Renal cortical epithelial cell (primary cell): ENCODE measurements at places on chromosomes 2 and 18. TPM values are rescaled to one million over a fixed set of nuclear protein-coding genes. Genes with fewer than 3 reads are reported as not detected.
A peak's percentile ranks its signal among the peaks of the same experiment; 100 is the strongest.

Gene PPM1G
- total RNA-seq = 113 and 119 TPM in 2 replicates

DNA sequence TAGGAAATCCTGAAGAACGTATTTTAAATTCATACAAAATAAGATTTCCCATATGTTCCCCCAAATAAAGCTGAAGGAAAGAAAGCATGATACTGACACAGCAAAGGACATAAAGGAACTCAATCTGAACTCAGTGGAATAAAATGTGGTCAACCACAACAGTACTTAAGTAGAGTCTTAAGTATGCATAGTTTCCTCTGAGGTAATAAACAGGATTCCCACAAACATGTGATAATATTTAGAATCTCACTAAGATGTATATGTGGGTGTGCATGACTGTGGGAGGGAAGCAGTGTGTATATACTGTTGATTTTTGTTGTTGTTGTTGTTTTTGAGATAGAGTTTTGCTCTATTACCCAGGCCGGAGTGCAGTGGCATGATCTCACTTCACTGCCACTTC lies 69.3 kb downstream of the NOL10 start:
- peak; percentile 84 for DNase-seq

DNA sequence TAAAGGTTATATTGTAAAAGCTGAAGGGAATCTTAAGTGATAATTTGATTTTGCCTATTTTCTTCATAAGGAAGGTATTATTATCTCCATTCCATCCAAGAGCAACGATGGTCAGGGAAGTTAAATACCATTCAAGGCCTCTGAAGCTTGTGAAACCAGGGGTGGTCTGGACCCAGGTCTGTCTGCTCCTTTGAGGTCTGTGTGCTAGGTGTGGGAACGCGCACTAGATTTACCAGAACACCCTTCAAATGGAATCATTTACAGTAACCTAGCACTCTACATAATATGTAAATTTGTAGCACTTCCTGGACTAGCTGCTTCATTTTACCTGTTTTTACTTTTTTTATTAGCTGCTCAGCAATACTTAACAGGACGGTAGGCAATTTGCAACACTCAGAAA lies 6.4 kb upstream of the TRIB2 start:
- DNase-seq = no peak

DNA sequence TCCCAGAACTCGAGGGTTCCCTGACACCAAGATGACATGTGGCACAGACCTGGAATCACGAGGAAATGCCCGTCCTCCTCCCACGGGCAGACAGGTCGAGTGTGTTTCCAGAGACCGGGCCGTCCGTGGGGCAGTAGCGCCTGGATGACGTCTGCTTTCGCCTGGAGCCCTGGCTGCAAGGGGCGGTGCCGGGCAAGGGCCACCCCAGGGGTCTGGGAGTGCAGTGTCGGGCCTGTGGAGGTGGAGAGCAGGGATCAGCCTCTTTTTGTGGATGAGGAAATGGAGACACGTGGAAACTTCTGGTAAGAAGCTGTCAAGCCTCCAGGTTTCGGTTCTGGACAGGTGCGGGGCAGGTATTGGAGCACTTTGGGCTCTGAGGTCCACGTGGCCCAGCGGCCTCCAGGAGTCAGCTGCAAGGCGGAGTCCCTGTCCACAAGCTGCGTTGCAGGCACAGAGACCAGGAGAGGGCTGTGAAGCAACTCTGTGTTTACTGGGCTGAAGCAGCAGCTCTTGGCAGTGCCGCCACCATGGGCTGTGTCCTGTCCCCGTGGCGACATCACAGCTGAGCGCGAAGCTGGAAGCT lies 25.6 kb downstream of the NFATC1 start:
- no peak for DNase-seq

DNA sequence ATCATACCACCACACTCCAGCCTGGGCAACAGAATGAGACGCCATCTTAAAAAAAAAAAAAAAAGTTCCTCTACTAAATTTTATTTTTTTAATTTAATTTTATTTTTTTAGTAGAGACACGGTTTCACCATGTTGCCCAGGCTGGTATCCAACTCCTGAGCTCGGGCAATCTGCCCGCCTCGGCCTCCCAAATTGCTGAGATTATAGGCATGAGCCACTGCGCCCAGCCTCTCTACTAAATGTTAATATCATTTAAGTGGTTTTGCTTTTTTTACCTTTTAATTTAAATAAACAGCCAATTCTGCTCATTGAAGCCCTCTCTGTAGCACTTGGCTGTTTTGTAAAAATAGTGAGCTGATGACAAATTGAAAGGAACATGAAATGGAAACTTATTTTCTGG lies 9.2 kb downstream of the RAB17 start:
- no peak for DNase-seq

- DNase-seq = no peak
Observed at GRCh38 chr2:206988884-206989283, 49.6 kb downstream of the CPO start.

GRCh38 chr2:109216332-109216731 lies 87.3 kb downstream of the SH3RF3 start:
- no peak for DNase-seq
